Kidney tubule cell (primary cell): ENCODE measurements at places on chromosomes 16 and 17.

DNA sequence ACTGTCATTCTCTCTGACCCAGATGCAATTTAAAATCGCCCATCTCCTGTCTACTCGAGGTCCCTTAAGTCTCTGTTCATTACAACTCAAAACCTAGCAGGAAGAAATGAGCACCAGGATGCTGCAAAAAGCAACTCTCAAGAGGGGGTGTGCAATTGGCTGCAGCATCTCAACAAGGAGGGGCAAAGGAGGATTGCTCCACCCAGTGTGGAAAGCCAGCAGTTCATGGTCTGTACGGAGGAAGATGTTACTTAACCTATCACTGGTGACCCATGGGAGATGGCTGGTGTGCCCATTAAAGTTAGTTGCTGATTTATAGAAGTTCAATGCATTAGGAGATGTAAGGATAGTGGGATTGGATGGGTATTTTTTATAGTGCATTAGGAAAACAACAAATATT, 147.4 kb downstream of the CDK5R1 start:
- DNase-seq: no peak

- no peak for DNase-seq
Measured at GRCh38 chr16:51349626-51350025, 198.6 kb upstream of the SALL1 start.

- DNase-seq: no peak
Measured at GRCh38 chr17:70702683-70703255, 533.4 kb downstream of the KCNJ2 start.

- peak; percentile 83 for DNase-seq
Measured at GRCh38 chr16:89246903-89247733, 29.6 kb downstream of the ZNF778 start.

GRCh38 chr17:17560975-17561374, 30.5 kb downstream of the PEMT start:
- DNase-seq: peak; percentile 62

GRCh38 chr17:11772031-11772430, 173.8 kb downstream of the DNAH9 start:
- DNase-seq: no peak

GRCh38 chr16:5580296-5580695, 482.7 kb upstream of the EEF2KMT start:
- DNase-seq: no peak

DNA sequence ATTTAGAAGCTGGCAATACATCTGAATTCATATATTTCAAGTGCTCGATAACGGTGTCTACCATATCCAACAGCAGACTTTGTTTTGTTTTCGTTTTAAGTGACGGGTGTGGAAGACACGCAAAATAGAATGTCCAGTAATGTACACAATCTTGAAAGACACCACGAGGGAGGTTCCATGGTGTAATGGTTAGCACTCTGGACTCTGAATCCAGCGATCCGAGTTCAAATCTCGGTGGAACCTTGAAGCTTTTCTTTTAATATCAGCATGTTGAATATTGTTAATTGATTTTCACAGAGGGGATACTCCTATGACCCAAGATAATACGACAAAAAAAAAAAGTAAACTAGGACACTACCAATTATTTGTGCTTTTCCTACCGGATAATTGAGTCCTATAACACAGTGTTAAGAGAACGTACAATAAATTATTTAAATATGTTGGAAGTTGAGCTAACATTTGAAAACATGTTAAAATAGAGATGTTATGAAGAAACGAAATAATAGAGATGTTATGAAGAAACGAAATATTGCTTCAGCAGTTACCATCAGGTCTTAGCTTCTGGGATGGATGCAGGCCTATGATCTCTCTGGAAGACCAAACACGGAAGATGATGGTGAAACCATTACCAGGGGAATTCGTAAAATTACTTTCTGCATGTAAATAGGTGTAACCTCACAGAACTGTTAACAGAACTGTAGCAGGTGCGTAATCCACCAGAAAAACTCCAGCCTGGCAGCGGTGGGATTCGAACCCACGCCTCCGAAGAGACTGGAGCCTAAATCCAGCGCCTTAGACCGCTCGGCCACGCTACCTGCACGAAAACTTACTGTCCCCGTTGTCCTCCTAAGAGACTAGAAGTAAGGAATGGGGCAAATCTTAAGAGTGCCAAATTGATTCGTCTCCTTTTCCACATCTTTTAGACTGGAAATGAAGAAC, 1.5 kb upstream of the ALOXE3 start:
- DNase-seq: peak; percentile 96

DNA sequence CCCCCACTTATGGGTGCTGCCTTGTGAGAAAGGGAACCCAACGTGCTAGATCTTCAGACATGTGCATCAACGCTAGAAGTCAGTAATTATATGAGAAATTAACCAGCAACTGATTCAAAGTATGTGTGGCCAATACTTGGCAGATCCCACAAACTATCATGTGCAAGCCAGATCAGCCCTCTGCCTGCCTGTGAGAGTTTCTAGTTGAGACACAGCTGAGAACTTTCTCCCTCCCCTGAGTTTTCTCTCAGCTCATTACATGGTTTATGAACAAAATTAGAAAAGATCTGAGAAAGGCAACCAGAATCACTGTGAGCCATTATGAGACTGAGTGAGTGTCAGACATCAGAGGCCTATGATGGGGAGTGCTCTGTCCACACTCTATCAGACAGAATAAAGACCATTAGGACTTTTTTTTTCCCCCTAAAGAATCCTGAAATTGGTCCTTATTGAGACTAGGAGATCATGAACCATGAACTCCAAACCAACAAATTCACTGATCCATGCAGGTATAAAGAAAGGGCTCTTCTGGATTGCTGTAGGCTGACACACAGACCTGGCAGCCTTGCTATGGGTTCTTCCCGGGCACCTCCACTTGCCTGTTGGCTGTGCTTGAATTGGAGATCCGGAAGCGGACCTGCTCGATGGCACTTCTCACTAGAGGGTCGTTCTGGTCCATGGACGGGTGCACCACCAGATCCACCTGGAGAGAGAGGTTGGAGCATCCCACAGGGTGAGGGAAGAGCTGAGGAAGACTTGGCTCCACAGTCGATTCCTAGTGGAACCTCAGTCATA, 51.5 kb downstream of the GTF3C1 start:
- no peak for DNase-seq
